Activated T-helper 1 cell treated with anti-CD3 and anti-CD28 coated beads, Interleukin-12 subunit alpha, Interleukin-12 subunit beta, Interleukin-2, Interleukin-4 antibody, amounts not matched to agents 30 ng/mL and 10 ng/mL and 1 ng/mL, durations not matched to agents 14 hours and 24 hours and 36 hours (primary cell): ENCODE measurements at places on chromosomes 16 and 17. TPM values are rescaled to one million over a fixed set of nuclear protein-coding genes. Genes with fewer than 3 reads are reported as not detected.
A peak's percentile ranks its signal among the peaks of the same experiment; 100 is the strongest.

GRCh38 chr16:23254338-23254737 is 47.8 kb upstream of the SCNN1B start:
- no peaks in the 10 kb centered on the region for H3K36me3 ChIP-seq
- H3K27ac ChIP-seq = no peak overlapping the region
- no peak for DNase-seq

DNA sequence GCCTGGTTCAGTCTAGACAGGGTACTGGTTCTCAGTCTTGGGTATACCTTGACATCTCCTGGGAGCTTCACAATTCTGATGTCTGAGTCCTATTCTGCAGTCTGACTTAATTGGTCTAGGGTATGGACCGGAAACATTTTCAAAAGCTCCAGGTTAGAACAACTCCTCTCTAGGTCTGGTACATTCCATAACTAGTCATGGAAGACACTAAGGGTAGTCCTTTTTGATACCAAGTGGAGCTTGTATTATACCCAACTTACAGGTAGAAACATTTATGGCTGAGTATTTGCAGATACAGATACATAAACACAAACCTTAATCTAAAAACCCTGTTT is 5.0 kb downstream of the RPL23 start:
- peaks cover 33% of the 10 kb centered on the region for H3K4me1 ChIP-seq
- no peak for DNase-seq
- peak overlapping the region; percentile 29 for H3K27ac ChIP-seq
- no peaks in the 10 kb centered on the region for H3K27me3 ChIP-seq

- H3K4me3 ChIP-seq = no peak overlapping the region
- peak overlapping the region; percentile 70 for H3K27ac ChIP-seq
- H3K27me3 ChIP-seq = peaks cover 6% of the 10 kb centered on the region
- peaks cover 27% of the 10 kb centered on the region for H3K4me1 ChIP-seq
Observed at GRCh38 chr17:50661795-50662391, 27.2 kb downstream of the ABCC3 start.

DNA sequence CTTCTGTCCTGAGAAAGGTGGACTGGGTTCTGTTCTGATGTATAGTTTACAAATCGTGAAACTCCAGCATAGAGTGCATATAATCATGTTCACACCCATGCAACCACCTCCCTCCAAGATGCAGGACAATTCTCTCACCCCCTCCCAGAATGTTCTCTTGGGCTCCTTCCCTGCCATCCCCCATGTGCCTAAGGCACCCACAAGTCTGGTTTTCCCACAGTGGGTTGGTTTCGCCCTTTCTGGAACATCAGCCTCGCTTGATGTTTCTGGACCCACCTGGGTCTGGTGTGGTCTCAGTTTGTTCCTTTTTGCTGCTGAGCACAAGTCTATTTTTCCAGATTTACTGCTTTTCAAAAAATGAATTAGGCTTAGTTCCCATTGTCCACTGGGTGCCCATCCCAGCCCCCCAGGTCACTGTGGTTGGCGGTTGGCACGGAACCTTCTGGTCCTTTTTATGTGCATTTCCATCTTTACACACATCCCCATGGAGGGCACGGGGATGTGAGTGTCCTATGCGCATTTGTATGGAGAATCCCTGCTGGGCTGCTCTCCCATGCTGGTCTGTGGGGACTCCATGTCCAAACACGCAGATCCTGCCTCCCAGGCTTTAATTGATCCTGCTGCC is 19.0 kb downstream of the MAP2K3 start:
- H3K4me1 ChIP-seq = no peaks in the 10 kb centered on the region
- DNase-seq = no peak
- H3K27me3 ChIP-seq = no peaks in the 10 kb centered on the region
- no peak overlapping the region for H3K27ac ChIP-seq
- peaks cover 44% of the 10 kb centered on the region for H3K36me3 ChIP-seq
- no peak overlapping the region for H3K4me3 ChIP-seq

- peak overlapping the region; percentile 53 for H3K27ac ChIP-seq
- peaks cover 52% of the 10 kb centered on the region for H3K27me3 ChIP-seq
- DNase-seq = no peak
- H3K36me3 ChIP-seq = peaks cover 3% of the 10 kb centered on the region
- peak overlapping the region; percentile 33 for H3K4me3 ChIP-seq
- peaks cover 10% of the 10 kb centered on the region for H3K4me1 ChIP-seq
Observed at GRCh38 chr16:86512860-86513470, 2.6 kb downstream of the FOXF1 start.

- DNase-seq = no peak
- no peaks in the 10 kb centered on the region for H3K36me3 ChIP-seq
- H3K27me3 ChIP-seq = peaks cover 30% of the 10 kb centered on the region
- no peak overlapping the region for H3K4me3 ChIP-seq
Observed at GRCh38 chr16:86925067-86925791, 346.9 kb downstream of the FOXL1 start.

DNA sequence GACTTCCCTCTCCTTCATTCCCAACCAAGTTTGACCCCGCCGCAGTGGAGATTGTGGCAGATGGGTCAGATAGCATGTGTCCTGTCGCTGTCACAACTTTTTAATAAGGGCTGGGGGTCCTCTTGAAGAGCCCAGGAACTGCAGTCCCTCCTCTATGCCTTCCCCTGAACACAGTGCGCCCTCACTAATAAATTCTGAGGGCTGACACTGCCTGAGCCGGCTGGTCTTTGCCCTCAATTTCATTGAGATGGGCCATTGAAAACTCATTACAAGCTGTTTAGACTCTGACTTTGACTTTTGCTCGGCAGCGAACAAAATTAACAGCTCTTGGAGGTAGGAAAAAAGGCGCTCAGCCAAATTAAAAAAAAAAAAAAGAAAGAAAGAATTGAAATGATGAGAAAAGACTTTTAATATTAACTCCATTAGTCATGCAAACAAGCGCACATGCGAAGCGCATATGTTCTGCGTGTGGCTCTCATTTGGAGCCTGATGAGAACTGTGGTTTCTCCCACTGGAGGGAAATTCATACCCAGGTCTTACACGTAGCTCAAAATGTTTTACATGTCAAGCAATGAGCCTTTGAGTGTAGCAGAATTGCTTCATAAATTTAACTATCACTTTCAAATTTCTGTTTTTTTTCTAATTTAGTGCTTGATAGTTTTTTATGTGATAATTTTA is 704.7 kb downstream of the WWOX start:
- DNase-seq = no peak
- peaks cover 6% of the 10 kb centered on the region for H3K27me3 ChIP-seq
- peaks cover 17% of the 10 kb centered on the region for H3K4me1 ChIP-seq
- H3K36me3 ChIP-seq = peaks cover 3% of the 10 kb centered on the region

DNA sequence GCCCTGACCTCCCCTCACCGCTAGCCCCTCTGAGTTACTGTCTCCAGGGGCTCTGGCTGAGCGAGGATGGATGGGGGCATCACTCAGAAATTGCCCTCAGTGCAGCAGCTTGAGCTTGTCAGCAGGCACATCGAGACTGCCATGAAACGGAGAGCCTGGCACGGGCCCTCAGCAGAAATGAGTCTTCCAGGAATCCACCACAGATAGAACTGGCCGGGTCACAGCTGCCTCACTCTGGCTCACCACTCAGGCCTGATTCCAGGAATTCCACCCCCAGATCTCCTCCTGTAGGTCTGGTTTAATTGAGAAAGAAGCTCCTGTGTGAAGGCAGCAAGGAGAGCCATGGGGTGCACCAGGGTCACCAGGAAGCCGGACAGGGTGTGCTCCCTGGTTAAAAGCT is 85.5 kb downstream of the GSG1L start:
- H3K27ac ChIP-seq = no peak overlapping the region
- DNase-seq = no peak
- H3K4me3 ChIP-seq = no peak overlapping the region
- H3K36me3 ChIP-seq = no peaks in the 10 kb centered on the region

- peaks cover 4% of the 10 kb centered on the region for H3K27me3 ChIP-seq
- DNase-seq = peak; percentile 27
- H3K36me3 ChIP-seq = no peaks in the 10 kb centered on the region
- peaks cover 46% of the 10 kb centered on the region for H3K4me1 ChIP-seq
- H3K4me3 ChIP-seq = no peak overlapping the region
Observed at GRCh38 chr17:42403150-42403549, 14.9 kb upstream of the STAT3 start.

Gene TPSD1
- total RNA-seq = not detected in 2 replicates

Gene KCNH6
- not detected in 2 replicates for total RNA-seq

Gene HSD11B2
- total RNA-seq = 3.6 and 5.0 TPM in 2 replicates

Gene KRTAP2-3
- not detected in 2 replicates for total RNA-seq

Gene LDHD
- 0.20 and 0.26 TPM in 2 replicates for total RNA-seq

Gene LCAT
- total RNA-seq = 12.7 and 20.3 TPM in 2 replicates

Gene KIF19
- total RNA-seq = 0.10 and 0.13 TPM in 2 replicates
